Naive thymus-derived CD4-positive, alpha-beta T cell (primary cell): ENCODE measurements at places on chromosomes 7 and 10.

GRCh38 chr10:13335881-13336280, 12.2 kb downstream of the SEPHS1 start:
- H3K36me3 ChIP-seq = peaks cover 46% of the 10 kb centered on the region
- no peak overlapping the region for H3K4me3 ChIP-seq
- H3K27me3 ChIP-seq = no peaks in the 10 kb centered on the region

GRCh38 chr7:2445047-2445446, 31.2 kb downstream of the GRIFIN start:
- DNase-seq = no peak
- H3K27ac ChIP-seq = no peak overlapping the region
- no peaks in the 10 kb centered on the region for H3K36me3 ChIP-seq

DNA sequence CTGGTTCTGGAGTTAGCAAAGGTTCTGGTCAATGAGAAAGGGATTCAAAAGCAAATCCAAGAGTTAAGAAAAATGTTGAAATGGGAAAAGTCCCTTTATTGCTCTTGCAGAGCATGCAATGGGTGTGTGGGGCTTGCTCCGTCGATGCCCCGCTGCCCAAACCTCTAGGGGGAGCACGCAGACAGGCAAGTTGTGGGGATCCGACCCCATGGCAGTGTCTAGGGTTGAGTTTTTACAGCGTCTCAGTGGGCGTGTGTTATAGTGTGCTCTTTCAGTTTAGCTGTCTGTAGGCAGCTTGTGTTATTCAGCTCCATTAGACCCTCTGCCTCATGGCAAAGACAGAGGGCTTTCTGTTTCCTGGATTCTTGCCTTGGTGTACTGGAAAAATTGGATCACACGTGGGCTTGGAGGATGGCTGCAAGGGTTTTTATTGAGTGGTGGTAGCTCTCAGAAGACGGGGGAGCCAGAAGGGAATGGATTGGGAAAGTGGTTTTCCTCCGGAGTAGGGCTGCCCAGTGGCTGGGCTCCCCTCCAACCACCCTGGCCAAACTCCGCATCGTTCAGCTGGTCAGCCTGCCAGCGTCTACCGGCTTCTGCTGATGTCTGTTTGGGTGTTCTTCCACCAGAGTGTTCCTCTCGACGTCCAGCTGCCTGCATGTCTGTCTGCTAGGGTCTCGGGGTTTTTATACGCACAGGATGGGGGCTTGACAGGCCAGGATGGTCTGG, 102.3 kb upstream of the PLXDC2 start:
- H3K4me3 ChIP-seq = no peak overlapping the region
- no peaks in the 10 kb centered on the region for H3K4me1 ChIP-seq
- DNase-seq = no peak
- no peak overlapping the region for H3K27ac ChIP-seq
- no peaks in the 10 kb centered on the region for H3K36me3 ChIP-seq
- H3K27me3 ChIP-seq = no peaks in the 10 kb centered on the region

GRCh38 chr7:80372415-80372814, 139.4 kb downstream of the GNAT3 start:
- H3K4me1 ChIP-seq = no peaks in the 10 kb centered on the region
- no peaks in the 10 kb centered on the region for H3K36me3 ChIP-seq
- H3K27ac ChIP-seq = no peak overlapping the region
- no peaks in the 10 kb centered on the region for H3K27me3 ChIP-seq
- no peak for DNase-seq
- H3K4me3 ChIP-seq = no peak overlapping the region

DNA sequence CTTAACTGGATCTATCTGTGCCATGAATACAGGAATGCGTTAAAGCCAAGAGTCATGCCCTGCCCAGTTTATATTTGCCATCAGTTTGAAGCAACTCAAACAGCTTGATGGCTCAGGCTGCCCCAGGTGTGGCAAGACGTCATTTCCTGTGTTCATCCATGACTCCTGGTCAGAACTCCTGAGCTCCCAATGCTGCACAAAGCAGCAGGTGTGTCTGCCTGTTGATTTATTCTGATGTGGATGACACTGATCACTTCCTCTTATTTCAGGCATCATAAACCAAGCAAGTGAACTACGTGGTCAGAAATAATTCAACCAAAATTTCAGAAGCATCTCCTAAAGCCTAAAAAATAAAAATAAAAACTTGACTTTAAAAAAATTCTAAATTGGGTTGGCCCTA, 68.5 kb downstream of the EZH2 start:
- H3K27me3 ChIP-seq = no peaks in the 10 kb centered on the region
- H3K27ac ChIP-seq = no peak overlapping the region
- no peak for DNase-seq
- H3K4me1 ChIP-seq = no peaks in the 10 kb centered on the region

DNA sequence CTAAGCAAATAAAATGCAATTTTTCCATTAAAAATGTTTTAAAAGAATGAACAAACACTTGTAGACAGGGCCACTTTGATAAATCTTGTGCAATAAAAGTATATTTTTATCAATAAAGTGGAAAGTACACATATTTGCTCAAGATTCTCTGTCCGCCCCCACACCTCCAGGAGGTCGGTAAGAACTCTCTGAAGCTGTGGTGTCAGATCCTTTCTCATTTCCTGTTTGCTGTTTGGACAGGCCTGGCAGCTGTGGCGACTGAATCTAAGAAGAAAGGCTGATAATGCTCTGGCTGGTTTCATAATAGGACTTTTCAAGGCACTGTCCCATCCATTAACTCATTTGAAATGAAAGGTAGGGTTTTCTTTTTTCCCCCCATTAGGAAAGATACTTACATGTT, 15.3 kb upstream of the ASB4 start:
- no peak overlapping the region for H3K4me3 ChIP-seq
- no peaks in the 10 kb centered on the region for H3K27me3 ChIP-seq
- no peak overlapping the region for H3K27ac ChIP-seq

GRCh38 chr7:1691096-1691495, 21.0 kb downstream of the ELFN1 start:
- no peaks in the 10 kb centered on the region for H3K36me3 ChIP-seq
- no peak overlapping the region for H3K4me3 ChIP-seq
- no peaks in the 10 kb centered on the region for H3K27me3 ChIP-seq
- H3K4me1 ChIP-seq = no peaks in the 10 kb centered on the region
- no peak overlapping the region for H3K27ac ChIP-seq

DNA sequence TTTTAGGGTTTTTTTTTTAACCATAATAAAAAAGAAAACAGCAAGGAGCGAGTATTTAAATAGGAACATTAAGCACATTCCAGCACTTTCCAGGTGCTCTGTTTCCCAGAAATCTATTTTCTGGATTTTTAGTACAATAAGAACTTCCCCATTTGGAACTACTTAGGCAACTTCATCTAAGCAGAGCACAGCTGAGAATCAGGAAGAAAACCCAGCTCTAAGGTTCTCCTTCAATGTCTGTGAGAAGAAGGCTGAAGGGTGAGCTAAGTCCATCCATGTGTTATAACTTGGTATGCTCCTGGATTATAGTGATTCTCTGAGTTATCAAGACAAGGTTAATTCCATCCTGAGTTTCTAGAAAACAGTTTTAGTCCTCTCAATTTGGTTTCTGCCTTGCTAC, 181.9 kb downstream of the CYP26A1 start:
- H3K36me3 ChIP-seq = no peaks in the 10 kb centered on the region
- no peak overlapping the region for H3K4me3 ChIP-seq
- H3K4me1 ChIP-seq = no peaks in the 10 kb centered on the region
- no peaks in the 10 kb centered on the region for H3K27me3 ChIP-seq
- no peak overlapping the region for H3K27ac ChIP-seq

DNA sequence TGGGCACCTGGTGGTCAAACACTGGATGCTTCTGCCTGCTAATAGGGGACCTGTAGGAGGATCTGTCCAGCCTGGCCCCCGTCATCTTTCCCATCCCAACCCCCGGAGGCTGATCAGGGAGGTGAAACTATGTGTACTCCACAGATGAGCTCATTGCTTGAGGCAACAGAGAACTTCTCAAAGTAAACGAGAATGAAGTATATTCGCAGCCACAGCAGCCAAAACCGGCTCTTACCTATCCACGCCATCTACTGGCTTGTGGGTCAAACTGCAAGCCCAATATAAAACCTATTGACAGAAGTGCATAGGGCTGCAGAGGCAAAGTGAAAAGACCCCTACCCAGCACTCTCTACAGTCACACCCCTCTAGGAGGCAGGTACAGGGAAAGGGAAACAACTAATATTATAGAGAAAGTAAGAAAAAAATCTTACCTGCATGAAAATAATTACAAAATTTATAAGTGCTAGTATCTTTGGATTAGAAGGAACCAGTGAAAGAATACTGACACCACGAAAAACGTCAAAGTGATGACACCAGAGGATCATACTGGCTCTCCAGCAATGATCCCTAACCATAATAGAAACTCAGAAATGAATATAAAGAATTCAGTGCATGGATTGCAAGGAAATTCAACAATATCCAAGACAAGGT, 973.5 kb downstream of the ANKRD7 start:
- H3K36me3 ChIP-seq = no peaks in the 10 kb centered on the region
- DNase-seq = no peak
- no peaks in the 10 kb centered on the region for H3K27me3 ChIP-seq
- no peak overlapping the region for H3K4me3 ChIP-seq

GRCh38 chr10:72239409-72239808, 23.3 kb upstream of the ASCC1 start:
- H3K4me1 ChIP-seq = peaks cover 13% of the 10 kb centered on the region
- no peak for DNase-seq
- no peak overlapping the region for H3K27ac ChIP-seq
- no peaks in the 10 kb centered on the region for H3K27me3 ChIP-seq
- no peak overlapping the region for H3K4me3 ChIP-seq

DNA sequence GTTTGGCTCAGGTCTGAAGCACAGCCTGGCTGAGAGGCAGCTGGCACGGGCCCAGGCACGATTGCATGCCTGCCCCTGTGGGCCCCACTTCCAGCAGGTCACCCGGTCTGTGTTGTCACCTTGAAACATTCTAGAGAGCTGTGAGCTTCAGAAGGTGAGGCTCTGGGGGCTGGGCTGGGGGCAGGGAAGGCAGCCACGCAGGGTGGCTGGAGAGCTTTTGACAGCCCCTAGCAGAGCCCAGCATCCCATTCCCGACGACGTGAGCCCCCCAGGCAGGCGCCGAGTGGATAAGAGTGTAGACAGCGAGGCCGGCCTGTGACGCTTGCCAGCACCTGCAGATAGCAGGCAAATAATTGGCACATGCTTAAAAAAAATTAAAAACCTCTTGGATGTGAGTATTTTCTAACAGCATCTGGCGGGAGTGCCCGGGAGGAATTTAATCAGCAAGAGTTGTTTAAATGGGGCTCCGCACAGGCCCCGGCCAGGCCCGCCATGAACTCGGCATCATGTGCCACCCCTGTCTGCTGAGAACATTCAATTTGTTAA, 212.0 kb upstream of the TBX20 start:
- H3K27ac ChIP-seq = no peak overlapping the region
- H3K4me1 ChIP-seq = no peaks in the 10 kb centered on the region
- no peaks in the 10 kb centered on the region for H3K27me3 ChIP-seq
- no peaks in the 10 kb centered on the region for H3K36me3 ChIP-seq
- DNase-seq = no peak
- no peak overlapping the region for H3K4me3 ChIP-seq

DNA sequence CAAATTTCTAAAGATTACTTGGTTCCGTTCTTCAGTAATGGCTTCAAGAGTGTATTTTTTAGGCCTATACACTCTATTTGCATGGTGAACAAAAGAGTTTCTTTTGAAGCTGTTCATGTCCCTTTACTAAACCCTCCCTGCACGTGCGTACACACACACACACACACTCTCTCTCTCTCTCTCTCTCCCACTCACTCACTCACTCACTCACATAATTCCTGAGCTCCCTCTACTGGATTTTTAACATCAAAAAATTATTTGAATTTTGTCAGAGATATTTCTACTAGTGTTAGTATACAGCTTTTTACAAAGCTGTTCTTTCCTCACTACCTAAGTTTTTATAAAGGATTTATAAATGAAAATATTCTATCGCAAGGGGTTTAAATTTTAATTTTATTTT, 85.9 kb downstream of the UBE3C start:
- H3K4me1 ChIP-seq = no peaks in the 10 kb centered on the region

DNA sequence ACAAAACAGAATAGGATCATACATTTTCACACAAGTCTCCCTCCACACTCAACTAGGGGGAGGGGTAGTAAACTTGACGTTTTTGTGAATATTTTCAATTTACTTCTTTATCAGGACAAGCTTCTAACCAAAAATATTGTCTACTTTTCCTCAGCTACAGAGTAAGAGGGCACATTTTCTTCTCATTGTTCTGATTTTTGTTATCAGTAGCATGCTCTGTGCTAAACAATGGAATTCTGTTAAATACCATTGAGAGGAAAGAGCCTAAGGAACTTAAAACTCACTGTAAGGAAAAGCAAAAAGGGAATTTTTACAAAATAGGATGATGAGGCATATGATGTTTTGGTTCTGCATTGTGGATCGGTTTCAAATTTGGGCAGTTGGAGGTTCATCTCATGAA, 41.2 kb downstream of the ANLN start:
- no peaks in the 10 kb centered on the region for H3K27me3 ChIP-seq
- DNase-seq = no peak
- H3K4me3 ChIP-seq = no peak overlapping the region
- no peak overlapping the region for H3K27ac ChIP-seq
- no peaks in the 10 kb centered on the region for H3K4me1 ChIP-seq

- H3K4me1 ChIP-seq = no peaks in the 10 kb centered on the region
- no peak overlapping the region for H3K27ac ChIP-seq
- no peak overlapping the region for H3K4me3 ChIP-seq
- H3K36me3 ChIP-seq = no peaks in the 10 kb centered on the region
- no peaks in the 10 kb centered on the region for H3K27me3 ChIP-seq
- DNase-seq = no peak
These were observed 31.2 kb downstream of the DYNC2I1 start for GRCh38 chr7:158887594-158887993.

- no peak overlapping the region for H3K27ac ChIP-seq
- no peak for DNase-seq
- H3K27me3 ChIP-seq = no peaks in the 10 kb centered on the region
- no peaks in the 10 kb centered on the region for H3K4me1 ChIP-seq
- H3K4me3 ChIP-seq = no peak overlapping the region
- H3K36me3 ChIP-seq = no peaks in the 10 kb centered on the region
These were observed 28.1 kb downstream of the DLG5 start for GRCh38 chr10:77898323-77899079.

GRCh38 chr7:30894009-30894408, 17.6 kb upstream of the AQP1 start:
- H3K36me3 ChIP-seq = no peaks in the 10 kb centered on the region
- H3K27me3 ChIP-seq = no peaks in the 10 kb centered on the region
- H3K4me3 ChIP-seq = no peak overlapping the region
- no peak for DNase-seq
- no peak overlapping the region for H3K27ac ChIP-seq
